ENCODE measurements at places on chromosomes 5 and 9.

GRCh38 chr5:32116574-32117313 is 57.4 kb downstream of the GOLPH3 start:
- DNase-seq = no peak

- DNase-seq = no peak
These were observed 82.7 kb downstream of the ITGA1 start for GRCh38 chr5:52870448-52870847.

DNA sequence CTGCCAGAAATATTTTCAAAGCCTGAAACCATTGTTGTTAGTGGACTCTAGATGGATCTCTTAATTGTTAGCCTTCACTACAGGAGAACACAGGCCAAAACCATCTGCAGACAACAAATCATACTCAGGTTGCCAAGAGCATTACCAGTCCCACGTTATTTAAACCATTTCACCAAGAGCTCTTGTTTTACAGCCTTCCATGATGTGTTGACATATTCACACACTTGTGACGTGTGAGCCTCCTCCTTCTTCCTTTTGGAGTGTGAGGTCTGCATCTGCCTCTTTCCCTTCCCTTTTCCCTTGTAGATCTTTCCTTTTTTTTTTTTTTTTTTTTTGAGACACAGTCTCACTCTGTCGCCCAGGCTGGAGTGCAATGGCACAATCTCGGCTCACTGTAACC is 279.0 kb downstream of the AUH start:
- DNase-seq = no peak

- DNase-seq = no peak
These were observed 128.8 kb upstream of the GPR151 start for GRCh38 chr5:146644831-146645230.

GRCh38 chr9:90032296-90033027 is 427.6 kb downstream of the GADD45G start:
- no peak for DNase-seq

DNA sequence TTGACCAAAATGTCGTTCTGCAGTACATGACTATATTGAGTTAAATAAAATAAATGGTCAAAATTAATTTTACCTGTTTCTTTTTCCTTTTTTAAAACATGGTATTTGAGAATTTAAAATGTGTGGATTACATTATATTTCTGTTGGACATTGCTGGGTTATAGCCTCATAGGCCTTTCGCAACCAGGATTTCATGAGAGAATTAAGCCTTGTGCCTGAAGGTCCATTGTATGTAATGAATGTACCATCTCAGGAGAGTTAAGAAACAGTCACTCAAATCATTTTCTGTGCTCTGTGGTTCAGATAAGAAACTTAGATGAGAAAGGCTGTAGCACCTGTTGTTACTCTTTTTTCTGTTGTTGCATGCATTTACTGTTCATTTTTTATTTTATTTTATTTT is 103.5 kb downstream of the ANGPTL2 start:
- DNase-seq = no peak

- no peak for DNase-seq
These were observed 31.5 kb downstream of the SLC44A1 start for GRCh38 chr9:105275938-105276337.

GRCh38 chr9:36517131-36517530 is 55.6 kb upstream of the MELK start:
- DNase-seq = no peak

DNA sequence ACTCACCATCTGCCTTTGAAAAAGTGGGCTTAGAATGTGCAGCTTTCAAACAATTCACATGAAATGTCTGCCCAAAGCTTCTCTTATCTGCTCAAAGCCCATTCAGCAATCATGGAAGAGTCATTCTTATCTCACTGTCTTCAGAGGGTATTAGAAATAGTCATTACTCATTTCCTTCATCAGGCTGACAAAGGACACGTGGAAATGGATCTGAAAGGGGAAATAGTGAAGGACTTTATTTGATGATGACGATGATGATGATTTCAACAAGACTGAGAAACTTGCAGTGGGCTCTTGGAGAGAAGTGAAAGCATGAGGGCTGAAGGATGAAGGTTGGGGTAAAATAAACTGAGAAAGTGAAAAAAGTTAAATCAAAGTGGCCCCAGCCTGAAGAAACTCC is 194.3 kb downstream of the SMARCA2 start:
- no peak for DNase-seq

- no peak for DNase-seq
These were observed 52.4 kb downstream of the HMGCR start for GRCh38 chr5:75389430-75389829.

- DNase-seq = no peak
These were observed 113.7 kb downstream of the COL23A1 start for GRCh38 chr5:178476531-178476930.

GRCh38 chr5:59002162-59002825 is 419.4 kb downstream of the RAB3C start:
- no peak for DNase-seq

GRCh38 chr9:14538526-14538925 is 154.7 kb downstream of the ZDHHC21 start:
- no peak for DNase-seq

- no peak for DNase-seq
These were observed 83.0 kb upstream of the IL33 start for GRCh38 chr9:6132650-6133049.

DNA sequence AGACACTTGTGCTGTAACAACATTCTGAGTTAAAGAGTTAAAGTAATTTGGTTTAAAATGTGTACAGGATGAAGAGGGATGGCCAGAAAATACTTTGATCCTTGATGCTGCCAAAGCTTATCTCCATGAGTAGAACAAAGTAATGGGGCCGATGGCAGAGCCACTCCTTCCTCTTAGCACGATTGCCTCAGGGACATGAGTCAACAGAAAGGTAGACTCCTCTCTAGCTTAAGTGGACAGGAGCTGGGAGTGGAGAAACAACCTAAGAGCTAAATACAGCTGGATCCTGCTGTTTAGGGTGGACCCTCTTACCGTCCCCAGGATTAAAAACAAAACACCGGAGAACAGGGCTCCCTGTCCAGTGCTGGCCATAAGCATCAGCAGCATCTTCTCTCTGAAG is 267.3 kb downstream of the IRX1 start:
- DNase-seq = no peak

All from stimulated activated CD4-positive, alpha-beta T cell treated with anti-CD3 and anti-CD28 coated beads, Interleukin-1b, Interleukin-23, amount 100 ng/mL, for 1 hour (primary cell).